ENCODE measurements at places on chromosomes 1 and 21. TPM values are rescaled to one million over a fixed set of nuclear protein-coding genes. Genes with fewer than 3 reads are reported as not detected.

Gene AK2
- total RNA-seq, result 389 TPM

Gene FMO3
- total RNA-seq, result not detected

Gene LHX4
- not detected for total RNA-seq

DNA sequence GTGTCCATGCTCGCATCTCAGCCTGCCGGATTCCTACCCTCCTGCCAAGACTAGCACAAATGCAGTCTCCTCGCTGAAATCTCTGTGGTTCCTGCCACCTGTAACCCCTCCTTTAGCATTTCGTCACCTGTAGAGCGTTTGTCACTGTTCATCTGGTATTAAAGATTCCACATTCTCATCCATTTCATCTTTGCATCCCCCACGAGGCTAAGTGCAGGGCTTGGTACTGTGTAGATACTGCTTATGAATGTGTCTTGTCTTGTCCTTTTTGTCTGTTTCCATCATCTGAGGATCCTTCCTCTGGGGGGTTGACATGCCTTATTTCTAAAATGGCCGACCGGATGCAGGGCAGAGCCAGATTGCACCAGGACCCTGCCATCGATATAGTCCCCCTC lies 53.7 kb upstream of the DNAJC6 start:
- no peak for DNase-seq

- DNase-seq, result no peak
Observed at GRCh38 chr1:62384276-62385005, 52.4 kb upstream of the USP1 start.
